Activated T-helper 17 cell treated with anti-CD3 and anti-CD28 coated beads, Interleukin-2, amount 50 U/mL, for 72 hours (primary cell): ENCODE measurements at places on chromosomes 1 and 21. TPM values are rescaled to one million over a fixed set of nuclear protein-coding genes. Genes with fewer than 3 reads are reported as not detected.

DNA sequence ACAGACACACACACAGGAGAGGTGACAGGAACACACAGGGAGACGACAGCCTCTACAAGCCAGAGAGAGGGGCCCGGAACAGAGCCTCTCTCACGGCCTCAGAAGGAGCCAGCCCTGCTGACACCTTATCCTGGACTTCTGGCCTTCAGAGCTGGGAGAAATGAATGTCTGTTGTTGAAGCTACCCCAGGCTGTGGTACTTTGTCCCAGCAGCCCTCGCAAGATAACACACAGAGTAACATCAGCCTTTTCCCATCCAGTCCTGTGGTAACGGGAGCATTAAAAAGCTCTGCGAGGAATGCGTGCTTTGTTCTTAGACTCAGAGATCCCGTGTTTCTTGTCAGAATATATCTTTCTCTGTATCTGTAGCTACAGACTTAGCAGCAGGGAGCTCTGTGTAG lies 131.2 kb downstream of the SIM2 start:
- ATAC-seq, result no peak

Gene CNN3
- 0.93 TPM for total RNA-seq

DNA sequence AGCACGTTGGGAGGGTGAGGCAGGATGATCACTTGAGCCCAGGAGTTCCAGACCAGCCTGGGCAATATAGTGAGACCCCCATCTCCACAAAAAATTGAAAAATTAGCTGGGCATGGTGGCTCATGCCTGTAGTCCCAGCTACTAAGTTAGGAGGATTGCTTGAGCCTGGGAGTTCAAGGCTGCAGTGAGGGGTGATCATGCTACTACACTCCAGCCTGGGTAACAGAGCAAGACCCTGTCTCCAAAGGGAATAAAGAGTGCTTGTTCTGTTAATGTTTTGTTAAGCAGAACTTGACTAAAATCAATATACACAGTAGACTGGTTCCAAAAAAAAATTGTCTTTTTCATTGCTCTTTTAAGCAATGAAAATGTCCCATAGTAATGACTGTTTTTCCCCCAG lies 146.4 kb downstream of the SYT2 start:
- no peak for ATAC-seq

GRCh38 chr1:80441664-80442063 lies 1359.1 kb upstream of the ADGRL2 start:
- no peak for ATAC-seq

DNA sequence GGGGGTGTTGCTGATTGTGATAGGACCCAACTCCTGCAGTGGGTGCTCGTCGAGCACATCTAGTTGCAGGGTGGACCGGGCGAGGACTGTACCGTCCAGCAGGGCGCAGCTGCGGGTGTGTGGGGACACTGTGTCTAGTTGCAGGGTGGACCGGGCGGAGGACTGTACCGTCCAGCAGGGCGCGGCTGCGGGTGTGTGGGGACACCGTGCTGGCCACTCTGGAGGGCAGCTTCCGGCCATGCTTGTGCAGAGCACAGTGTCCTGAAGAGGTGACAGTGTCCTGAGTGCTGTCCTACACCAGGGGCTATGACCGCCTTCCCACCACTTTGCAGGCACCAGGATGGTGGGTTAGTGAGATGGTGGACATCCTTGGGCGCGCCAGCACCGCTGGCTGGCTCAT lies 4.6 kb upstream of the TRPM2 start:
- no peak for ATAC-seq

- no peak for ATAC-seq
Observed at GRCh38 chr1:228304766-228305395, 97.0 kb downstream of the OBSCN start.
